ENCODE measurements at places on chromosomes 7 and 10.

DNA sequence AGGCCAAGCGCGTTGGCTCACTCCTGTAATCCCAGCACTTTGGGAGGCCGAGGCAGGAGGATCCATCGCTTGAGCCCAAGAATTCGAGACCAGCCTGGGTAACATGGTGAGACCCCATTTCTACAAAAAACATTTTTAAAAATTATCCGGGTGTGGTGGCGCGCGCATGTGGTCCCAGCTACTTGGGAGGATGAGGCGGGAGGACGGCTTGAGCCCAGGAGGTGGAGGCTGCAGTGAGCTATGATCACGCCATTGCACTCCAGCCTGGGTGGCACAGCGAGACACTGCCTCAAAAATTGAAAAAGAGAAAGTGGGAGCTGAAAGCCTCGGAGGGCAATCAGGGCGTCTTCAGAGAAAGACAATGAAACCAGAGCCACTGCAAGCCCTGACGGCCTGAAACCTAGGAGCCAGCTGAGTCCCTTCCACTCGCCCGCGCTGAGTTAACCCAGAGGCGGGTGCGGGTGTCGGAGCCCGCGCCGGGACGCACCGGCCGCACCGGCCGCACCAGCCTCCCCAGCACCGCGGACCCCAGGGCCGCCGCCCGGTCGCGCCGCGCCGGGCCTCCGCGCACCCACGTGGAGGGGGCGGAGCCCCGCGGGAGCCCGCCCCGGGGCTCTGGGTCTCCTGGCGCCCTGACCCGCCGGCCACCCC is 22.4 kb downstream of the ZFAND2A start:
- DNase-seq, result peak; percentile 21

DNA sequence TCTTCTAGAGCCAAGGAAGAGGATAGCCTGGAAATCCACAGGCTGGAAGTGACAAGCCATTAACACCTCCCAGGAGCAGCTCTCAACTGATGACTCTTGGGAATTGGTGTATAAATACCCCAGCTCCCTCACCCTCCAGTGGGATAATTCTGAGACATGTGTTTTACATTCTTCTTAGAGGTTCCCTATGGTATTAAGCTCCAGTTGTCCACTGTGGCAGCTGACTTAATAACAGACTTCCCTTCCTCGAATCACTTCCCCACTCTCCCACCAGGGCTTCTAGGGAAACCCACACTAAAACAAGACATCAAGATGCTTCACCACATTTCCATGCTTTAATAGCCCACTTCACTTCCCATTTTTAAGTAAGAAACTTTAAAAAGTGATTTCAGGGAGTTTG is 47.2 kb downstream of the FAM107B start:
- DNase-seq, result no peak

DNA sequence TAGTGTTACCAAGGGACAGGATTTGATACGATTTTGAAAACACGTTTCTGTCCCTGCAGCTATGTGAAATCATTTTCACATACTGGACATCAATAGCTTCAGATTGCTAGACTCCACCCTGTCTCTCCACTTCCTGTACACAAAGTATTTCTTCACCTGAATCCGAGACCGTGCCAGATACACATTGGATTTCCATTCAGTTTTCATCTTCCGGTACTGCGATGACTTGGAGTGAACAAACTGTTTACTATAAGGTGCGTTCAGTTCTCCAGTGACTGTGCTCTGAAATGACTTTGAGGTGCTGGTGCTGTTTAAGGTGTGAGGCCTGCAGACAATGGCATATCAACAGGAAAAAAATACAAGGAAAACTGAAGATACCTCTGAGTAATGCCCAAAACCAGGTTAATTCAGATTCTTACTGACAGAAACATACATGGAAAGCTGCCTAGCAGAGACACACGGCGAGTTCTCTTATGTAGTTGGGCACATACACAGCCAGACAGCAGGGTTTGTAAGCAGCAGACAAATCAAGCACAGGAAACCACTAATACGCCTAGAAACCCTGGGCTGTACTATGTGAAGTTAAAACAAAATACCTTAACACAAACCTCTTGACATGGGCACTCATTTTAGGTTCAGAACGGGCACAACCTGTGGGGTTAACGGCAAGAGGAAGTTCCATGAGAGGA is 119.2 kb downstream of the GALNT11 start:
- no peak for DNase-seq

- DNase-seq, result peak; percentile 81
Observed at GRCh38 chr7:148962823-148963582, 65.3 kb downstream of the PDIA4 start.

DNA sequence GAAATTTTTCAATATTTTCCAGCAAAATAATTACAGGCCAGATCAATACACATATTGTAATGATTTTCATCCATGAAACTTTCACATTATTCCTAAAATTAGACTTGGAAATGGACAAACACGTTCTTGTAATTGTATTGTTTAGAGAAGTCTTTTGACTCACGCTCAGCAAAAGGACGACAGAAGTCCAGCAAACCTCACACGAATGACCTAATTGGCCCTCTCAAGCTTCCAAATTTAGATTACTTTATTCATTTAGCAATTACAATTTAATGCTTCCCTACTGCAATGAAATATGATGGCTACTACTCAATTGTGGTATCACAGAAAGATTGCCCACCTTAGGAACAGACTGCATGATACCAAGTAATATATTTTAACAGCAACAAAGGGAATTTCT is 702.2 kb downstream of the MAGI2 start:
- DNase-seq, result no peak

- no peak for DNase-seq
Observed at GRCh38 chr7:135285547-135286233, 52.1 kb downstream of the STRA8 start.

GRCh38 chr7:142482891-142483658 is 225.2 kb upstream of the PRSS58 start:
- DNase-seq, result peak; percentile 85

DNA sequence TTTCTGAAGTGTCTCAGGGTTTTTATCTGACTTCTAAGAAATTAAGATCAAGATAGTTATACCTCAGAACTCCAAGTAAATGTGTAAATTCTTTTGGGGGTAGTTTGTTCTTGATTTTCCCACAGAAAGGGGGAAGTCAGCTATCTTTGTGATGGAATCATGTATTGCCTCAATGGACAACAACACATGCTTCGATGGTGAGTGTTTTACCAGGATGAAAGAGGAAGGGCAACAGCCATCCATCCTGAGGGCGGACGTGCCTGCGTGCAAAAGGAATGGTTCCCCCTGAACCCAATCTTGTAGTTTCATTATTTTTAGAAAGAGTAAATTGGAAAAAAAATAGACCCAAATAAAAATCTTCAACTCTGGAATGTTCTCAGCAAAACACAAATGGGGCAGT is 67.2 kb upstream of the ZPBP start:
- DNase-seq, result no peak

GRCh38 chr10:58266003-58266825 is 1.5 kb downstream of the IPMK start:
- peak; percentile 54 for DNase-seq

DNA sequence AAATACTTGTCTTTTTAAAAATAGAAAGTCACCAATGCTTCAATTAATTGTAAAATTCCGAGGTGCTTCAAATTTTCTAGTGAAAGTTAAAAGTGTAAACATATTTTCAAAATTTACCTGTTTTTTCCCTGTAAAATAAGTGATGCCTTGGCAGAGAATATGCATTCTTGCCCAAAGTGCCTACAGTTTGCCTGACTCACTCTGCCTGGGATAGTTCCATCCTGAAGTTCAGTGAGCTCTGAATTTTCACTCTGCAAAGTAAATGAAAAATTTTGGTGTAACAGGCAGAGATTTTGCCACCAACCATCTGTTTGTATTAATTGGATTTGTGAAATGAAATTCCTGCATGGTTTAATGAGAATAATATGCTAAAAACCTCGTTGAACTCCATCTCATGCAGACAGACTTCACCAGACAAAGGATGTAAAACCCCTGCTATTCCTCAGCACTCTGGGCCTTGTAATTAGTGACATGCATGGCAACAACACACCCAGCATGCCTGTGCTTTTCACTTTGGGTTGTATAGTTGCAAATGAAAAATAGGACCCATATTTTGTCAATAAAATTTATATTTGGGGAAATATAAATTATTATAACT is 117.4 kb upstream of the GNAI1 start:
- DNase-seq, result no peak

DNA sequence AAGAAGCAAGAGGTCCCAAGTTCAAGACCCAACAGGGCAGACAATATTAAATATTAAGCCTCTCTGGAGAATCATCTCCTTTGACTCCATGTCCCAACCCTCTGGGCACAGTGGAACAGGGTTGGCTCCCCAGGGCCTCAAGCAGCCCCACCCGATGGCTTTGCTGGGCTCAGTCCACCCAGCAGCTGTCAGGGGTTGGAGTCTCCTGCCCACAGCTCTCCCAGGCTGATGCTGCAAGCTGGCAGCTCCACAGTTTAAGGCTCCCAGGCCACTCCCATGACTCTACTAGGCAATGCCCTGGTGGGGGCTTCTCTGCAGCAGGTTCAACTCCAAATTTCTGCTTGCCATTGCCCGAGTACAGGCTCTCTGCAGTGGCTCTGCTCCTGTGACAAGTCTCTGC is 55.1 kb downstream of the LARP4B start:
- no peak for DNase-seq

- DNase-seq, result peak; percentile 34
Observed at GRCh38 chr10:84267503-84268126, 22.8 kb downstream of the RGR start.

DNA sequence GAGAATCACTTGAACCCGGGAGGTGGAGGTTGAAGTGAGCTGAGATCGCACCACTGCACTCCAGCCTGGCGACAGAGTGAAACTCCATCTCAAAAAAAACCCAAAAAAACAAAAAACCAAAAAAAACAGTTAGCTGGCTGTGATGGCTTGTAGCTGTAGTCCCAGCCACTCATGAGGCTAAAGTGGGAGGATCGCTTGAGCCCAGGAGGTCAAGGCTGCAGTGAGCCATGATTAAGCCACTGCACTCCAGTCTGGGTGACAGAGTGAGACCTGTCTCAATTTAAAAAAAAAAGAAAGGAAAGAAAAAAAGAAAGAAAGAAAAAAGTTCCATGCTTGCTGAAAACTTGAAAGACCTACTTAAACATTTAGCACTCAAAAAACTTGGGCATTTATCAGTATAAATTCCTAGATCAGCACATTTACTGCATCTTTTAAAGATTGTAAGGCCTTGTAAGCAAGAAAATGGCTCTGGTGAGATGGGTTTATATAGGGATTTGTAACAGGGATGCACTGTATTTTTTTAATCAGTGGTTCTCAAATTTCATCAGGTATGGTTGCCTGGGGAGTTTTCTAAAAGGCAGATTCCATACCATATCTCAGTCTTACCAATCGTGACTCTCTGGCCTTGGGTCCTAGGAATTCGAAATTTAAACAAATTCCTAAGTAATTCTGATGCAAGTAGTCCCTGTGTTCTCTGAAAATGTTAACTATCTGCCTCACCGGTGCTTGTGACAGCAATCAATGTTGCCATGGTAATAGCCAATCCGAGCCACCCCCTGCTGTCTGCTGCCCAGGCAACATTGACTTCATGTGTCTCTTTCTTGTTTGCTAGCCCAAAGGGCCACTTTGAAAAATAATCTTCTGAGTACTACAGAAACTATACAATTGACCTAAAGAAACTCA is 11.5 kb upstream of the NT5C2 start:
- DNase-seq, result no peak

DNA sequence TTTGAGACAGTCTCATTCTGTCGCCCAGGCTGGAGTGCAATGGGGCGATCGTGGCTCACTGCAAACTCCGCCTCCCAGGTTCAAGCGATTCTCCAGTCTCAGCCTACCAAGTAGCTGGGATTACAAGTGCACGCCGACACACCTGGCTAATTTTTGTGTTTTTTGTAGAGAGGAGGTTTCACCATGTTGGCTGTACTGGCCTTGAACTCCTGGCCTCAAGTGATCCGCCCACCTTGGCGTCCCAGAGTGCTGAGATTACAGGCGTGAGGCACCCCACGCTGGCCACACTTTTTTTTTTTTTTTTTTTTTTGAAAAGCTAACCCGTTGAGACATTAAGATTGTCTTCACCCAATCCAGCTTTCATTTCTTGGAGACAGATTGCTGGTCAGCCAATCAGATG is 2.1 kb downstream of the ZNF273 start:
- DNase-seq, result no peak

DNA sequence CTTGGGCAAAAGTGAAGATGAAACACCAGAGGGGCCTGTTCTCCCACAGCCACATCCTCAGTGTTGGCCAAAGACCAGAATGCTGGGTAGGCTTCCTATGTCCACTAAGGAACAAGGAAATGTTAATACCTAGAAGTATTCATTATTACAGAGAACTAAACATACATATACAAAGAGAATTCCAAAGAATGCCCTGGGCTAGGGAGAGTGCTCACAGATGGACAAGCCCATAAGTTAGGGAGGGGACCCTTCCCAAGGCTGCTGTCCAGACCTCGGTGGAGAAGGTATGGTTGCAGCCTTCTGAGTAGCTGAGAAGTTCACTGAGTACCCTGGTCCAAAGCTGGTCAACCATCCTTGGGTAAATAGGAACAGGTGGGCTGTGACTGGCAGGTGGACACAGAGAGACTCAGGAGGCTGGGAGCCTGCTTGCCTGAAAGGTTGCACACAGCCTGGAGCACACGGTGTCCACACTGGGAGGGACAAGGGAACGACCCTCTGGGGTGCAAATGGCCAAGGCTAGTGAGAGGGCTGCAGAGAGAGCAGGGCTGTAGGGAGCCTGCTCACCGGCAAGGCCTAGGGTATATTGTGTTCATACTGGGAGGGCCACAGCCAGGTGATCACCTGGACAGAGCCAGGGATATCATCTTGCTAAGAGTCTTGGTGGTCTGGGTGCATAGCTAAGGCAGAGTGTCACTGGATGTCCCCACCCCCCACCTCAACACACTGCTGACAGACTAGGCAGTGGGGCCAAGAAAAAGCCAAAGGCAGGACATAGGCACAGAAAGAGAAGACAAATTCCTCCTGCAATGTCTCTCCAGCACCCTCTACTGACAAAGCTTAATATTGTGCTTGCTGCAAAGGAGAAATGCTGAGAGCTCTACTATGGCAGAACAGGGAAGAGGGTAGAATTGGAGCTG is 40.3 kb downstream of the CPVL start:
- DNase-seq, result peak; percentile 82

GRCh38 chr10:79056736-79057391 is 11.9 kb upstream of the ZMIZ1 start:
- no peak for DNase-seq

Measured in hematopoietic multipotent progenitor cell treated with erythropoietin and hydrocortisone succinate and interleukin-3 and kit ligand, for 8 days (in vitro differentiated cells).